ENCODE measurements at places on chromosomes 13 and 19.

DNA sequence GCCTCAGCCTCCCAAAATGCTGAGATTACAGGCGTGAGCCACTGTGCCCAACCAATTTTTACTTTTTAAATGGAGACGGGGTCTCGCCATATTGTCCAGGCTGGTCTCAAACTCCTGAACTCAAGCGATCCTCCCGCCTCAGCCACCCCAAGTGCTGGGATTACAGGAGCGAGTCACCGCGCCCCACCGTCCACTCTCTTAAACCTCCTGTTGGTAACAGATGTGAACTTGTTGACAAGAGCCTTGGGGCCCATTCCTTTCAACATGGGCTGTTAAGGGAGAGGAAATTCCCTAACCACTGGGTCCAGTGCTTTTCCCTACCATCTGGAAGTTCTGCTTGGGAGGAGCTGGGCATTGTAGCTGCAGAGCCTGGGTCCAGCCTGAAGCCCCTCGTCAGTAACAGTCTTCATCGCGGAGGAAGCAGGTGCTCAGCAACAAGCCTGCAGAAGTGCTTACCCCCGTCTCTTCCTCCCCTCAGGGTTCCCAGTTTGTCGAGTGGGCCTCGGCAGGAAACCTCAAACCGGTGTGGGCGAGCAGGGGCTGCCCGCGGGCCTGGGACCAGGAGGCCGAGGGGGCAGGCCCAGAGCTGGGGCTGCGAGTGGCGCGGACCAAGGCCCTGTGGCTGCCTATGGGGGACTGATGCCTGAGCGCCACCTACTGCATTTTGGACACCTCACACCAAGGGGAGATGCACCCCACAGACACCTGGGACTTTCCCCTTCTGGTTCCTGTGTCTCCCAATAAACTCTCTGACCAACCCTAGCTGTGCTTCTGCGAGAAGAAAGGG, 4.0 kb upstream of the FLT3LG start:
- no peak for DNase-seq

DNA sequence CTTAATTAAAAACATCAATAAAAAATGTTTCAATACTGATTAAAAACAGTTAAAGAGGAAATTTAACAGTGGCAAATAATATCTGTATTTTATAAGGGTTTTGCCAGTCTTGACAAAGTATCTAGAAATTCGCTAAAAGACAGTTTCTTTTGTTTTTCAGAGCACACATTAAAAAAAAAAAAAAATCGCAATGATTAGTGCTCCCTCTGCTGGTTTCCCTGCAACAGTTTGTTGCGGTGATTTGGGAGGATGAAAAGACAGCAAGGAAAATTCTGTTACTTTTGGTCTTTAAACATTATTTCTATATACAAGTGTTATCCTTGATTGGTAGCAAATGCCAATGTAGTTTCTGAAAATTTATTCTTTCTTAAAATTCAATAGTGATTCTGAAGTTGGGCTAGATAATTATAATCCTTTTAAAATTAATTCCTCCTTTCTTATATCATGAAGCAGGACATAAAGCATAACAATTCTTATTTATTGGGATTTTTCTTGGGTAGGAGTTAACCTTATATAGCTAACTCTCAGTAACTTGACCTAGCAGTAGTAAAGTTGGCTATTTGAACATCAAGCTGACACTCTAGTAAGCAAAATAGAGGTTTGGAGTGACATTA, 23.1 kb upstream of the SPRY2 start:
- DNase-seq, result no peak

DNA sequence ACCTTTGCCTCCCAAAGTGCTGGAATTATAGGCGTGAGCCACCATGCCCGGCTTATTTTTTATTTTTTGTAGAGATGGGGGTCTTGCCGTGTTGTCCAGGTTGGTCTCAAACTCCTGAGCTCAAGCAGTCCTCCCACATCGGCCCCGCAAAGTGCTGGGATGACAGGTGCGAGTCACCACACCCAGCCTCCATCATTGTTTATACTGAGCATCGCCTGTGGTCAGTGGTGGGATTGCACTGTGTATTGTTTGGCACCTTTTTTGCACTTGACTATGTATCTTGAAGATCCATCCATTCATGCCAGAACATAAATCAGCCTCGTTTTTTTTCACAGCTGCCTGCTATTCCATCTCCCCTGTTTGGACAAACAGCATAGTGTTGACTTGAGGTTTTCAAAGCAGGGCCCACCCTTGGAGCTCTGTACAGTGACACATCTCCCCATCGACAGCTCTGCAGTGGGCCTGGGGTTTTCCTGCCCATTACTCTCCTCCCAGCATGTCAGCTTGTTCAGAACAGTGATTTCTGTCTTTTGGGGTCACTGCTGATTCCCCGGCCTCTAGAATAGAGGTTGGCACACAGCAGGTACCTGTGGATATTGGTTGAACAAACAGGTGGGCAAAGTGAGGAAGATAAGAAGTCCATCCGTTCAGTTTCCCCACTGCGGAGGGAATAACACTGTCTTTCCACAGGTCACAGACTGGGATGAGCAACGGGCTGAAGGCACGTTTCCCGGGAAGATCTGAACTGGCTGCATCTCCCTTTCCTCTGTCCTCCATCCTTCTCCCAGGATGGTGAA, 8.2 kb upstream of the UPK1A start:
- DNase-seq, result no peak

GRCh38 chr13:95087746-95088305, 213.4 kb downstream of the ABCC4 start:
- DNase-seq, result no peak

DNA sequence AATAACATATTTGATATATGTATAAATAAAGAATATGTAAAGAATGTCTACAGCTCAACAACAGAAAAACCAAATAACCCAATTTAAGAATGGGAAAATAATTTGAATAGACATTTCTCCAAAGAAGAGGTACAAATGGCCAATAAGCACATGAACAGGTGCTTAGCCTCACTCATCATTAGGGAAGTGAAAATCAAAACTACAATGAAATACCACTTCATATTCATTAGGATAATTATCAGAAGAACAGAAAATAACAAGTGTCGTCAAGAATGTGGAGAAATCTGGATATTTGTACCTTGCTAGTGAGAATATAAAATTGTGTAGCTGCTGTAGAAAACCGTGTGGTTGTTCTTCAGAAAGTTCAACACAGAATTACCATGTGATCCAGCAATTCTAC, 8.4 kb upstream of the SUPT20H start:
- no peak for DNase-seq

DNA sequence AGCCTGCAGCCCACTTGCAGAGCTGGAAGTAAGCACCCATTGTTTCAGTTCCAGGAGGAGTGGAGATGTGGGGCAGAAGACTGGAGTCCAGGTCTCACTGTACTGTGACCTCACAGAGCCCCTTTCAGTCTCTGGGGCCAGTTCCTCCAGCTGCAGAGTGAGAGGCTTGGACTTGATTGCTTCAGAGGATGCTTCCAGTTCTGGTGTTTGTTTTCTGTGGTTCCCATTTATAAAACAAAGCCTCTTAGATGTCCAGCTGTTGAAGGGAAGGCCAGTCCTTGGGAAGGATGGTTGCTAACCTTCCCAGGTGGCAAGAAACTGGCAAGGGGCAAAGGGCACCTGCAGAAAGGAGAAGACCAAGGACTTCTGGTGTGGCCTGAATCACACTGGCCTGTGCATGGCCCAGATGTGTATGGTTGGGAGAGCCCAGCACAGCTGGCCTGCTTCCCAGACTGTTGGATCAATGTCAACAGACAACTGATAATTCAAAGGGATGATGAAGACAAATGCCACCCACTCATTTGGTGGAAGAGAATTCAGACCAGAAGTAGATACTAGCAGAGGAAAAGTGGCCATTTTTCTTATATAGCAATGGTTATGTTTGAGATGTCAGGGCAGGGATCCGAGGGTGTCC, 218.5 kb downstream of the ZNF536 start:
- DNase-seq, result no peak

- no peak for DNase-seq
These were observed 457.4 kb downstream of the TBC1D4 start for GRCh38 chr13:75024602-75025001.

- no peak for DNase-seq
These were observed 8.4 kb upstream of the UPF3A start for GRCh38 chr13:114272977-114273376.

- DNase-seq, result no peak
These were observed 3.3 kb upstream of the EPOR start for GRCh38 chr19:11387162-11388034.
